ENCODE measurements at places on chromosomes 12 and 14.
A peak's percentile ranks its signal among the peaks of the same experiment; 100 is the strongest.

DNA sequence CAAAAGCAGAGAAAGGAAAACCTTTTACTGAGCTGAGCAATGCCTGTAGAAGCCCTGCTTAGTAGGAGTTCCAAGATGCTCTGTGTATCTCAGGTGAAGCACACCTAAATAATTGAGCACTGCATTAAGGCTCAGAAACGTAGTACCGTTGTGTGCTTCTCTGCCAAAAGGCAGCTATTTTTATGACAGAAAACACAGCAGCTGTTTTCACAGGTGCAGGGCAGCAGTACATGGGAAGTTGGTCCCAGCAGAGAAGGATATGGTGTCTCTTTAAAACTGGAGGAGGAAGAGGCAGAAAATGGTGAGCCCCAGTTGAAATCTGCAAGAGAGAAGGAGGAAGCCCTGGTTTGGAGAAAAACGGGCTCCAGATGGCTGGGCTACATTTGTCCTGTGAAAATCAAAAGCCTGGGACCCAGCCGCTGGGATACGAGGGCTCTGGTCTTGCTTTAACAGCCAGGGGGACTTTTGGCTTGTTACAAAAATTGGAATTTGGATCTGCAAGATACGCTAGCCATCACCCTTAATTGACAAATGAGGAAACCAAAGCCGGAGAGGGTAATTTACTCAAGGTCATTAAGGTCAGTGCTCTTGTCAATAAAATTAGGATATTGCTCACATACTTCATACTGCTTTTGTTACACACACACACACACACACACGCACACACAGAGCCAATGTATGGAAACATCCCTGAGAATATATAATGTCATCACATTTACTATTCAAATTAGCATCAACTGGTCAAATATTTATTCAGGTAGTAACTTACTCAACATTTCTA is 27.3 kb downstream of the SPRING1 start:
- peak; percentile 78 for DNase-seq

DNA sequence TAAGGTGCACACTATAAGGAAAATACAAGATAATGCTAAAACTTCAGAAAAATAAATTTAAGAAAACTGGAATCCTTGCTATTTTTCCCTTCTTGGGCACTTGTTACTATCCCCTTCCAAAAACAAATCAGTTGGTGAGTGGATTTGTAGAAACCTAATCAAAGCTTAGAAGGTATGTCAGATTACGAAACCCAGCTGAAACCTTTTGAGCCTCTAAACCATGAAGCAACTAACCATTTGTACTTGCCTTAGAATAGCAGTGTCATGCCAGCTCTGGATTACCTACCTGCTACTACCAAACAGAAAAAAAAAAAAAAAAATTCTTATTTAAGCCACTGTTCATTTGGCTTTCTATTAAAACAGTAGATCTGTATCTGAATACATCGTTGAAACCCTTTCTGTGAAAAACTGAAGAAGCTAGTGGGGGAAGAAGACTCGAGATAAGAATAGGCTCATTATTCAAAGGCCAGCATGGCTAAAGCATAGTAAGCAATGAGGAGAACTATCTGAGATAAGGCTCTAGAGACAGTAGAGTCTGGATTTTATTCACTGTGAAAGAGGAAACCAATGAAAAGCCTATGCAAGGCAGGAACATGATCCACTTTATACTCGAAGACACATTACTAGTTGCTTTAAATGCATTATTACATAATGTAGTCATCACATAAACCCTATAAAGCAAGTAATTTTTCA is 30.2 kb downstream of the OSBPL8 start:
- no peak for DNase-seq

- no peak for DNase-seq
Measured at GRCh38 chr12:59401862-59402261, 194.0 kb upstream of the SLC16A7 start.

GRCh38 chr12:31231611-31232360 is 94.2 kb downstream of the SINHCAF start:
- DNase-seq = no peak

GRCh38 chr12:39327965-39328364 is 115.0 kb downstream of the KIF21A start:
- no peak for DNase-seq

DNA sequence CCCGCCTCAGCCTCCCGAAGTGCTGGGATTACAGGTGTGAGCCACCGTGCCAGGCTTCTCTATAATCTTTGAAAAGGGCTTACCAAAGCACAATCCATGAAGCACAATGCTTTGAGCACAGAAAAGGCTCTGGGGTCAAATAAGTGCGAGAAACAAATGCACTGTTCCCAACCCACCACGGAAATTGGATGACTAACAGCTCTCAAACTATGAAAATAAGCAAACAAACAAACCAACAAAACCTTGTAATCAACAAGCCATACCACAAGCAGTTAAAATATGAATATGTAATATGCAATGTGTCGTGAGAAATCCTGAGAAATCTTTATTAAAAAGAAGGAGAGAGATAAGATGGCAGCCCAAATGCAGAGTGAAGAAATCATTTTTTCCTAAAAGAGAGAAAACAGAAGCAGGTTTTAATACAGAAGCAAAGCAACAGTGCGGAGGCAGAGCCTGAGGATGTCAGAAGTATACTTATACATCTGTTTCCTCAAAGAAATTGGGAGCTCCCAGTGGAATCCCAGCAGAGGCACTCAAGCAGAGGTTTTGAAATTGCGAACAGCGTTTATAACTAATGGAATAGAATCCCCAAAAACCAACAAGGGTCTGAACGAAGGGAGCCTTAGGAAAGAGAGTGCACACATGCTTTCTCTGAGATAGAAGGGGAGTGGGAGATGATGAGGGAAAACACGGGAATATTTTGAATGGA is 17.1 kb downstream of the SMCO2 start:
- no peak for DNase-seq

DNA sequence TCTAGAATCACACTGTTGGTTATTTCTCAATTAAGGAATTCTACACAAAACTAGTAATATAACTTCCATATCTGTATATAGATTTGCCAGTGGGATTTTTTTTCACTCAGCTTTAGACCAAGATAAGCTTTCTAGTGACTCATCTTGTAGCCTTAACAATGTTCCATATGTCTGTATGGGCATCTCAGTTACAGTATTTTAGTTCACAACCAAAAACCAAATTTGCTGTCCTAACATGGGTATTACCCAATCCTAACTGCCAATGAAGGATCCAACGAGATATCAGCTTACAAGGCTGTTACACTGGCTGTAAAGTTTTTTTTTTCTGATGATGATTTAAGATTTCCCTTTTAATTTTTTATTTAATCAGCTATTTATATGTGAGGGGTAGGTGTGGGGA is 31.5 kb upstream of the KRR1 start:
- no peak for DNase-seq

GRCh38 chr12:54975875-54976274 is 8.7 kb downstream of the TESPA1 start:
- no peak for DNase-seq

DNA sequence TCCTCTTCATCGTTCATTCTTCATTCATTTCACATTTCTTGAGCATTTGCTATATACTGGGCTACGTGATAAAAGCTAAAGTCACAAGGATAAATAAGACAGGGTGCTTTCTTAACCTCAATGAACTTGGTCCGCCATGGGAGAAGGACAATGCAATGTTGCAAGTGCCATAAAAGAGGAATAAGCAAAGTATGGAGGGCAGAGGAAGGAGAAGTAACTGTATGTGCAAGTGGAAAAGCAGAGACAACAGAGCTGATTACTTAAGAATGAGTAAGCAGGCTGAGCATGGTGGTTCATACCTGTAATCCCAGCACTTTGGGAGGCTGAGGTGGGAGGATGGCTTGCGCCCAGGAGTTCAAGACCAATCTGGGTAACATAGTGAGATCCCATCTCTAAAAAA is 14.4 kb downstream of the AREL1 start:
- no peak for DNase-seq

DNA sequence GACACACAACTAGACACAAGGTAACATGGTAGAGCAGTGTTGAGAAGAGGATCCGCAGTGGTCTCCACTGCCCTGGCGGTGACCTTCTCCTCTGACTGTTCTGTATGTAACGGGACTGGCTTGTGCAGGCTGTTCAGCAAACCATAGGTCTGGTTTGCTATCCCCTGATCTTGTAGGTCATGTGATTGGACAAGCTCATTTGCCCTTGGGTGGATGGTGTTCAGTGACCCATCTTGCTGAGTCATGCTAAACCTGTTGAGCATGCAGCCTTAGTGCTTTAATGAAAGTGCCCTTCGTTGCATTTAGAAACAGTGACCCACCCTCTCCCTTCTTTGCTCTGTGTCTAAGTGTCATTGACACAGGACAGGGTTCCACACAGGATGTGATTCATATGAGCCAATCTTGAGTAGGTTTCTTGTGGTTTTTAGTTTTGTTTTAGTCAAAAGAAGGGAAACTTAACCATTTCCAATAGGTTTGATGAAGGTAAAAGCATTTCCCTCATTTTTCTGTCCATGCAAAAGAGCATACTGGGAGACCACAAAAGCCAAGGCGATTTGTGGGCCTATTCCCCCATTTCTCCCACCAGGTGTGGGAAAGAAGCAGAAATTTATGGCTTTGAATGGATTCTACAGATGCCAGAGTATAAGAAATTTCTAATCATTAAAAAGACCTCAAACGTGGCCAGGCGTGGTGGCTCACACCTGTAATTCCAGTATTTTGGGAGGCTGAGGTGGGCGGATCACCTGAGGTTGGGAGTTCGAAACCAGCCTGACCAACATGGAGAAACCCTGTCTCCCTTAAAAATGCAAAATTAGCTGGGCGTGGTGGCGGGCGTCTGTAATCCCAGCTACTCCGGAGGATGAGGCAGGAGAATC is 32.6 kb upstream of the HIF1A start:
- DNase-seq = peak; percentile 19

GRCh38 chr14:61416591-61416990 is 95.2 kb downstream of the PRKCH start:
- DNase-seq = no peak

GRCh38 chr14:59123975-59124374 is 64.5 kb upstream of the DAAM1 start:
- DNase-seq = no peak

DNA sequence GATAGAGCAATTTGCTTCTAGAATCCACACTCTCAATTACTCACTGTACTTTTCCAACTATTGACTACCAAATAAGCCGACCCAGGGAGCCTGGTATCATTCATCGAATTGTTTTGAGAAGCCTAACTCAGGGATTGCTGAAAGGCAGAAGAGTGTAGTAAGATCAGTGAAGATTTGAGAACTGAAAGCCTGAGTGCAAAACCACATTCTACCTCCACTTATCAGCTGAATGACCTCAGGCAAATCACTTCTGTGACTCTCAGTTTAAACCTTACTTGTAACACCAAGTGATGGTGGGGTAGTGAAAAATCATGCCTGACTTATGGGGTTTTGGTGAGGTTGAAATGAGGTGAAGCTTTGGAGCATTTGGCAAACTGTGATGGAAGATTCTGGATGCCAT is 126.1 kb upstream of the MAX start:
- DNase-seq = peak; percentile 55

DNA sequence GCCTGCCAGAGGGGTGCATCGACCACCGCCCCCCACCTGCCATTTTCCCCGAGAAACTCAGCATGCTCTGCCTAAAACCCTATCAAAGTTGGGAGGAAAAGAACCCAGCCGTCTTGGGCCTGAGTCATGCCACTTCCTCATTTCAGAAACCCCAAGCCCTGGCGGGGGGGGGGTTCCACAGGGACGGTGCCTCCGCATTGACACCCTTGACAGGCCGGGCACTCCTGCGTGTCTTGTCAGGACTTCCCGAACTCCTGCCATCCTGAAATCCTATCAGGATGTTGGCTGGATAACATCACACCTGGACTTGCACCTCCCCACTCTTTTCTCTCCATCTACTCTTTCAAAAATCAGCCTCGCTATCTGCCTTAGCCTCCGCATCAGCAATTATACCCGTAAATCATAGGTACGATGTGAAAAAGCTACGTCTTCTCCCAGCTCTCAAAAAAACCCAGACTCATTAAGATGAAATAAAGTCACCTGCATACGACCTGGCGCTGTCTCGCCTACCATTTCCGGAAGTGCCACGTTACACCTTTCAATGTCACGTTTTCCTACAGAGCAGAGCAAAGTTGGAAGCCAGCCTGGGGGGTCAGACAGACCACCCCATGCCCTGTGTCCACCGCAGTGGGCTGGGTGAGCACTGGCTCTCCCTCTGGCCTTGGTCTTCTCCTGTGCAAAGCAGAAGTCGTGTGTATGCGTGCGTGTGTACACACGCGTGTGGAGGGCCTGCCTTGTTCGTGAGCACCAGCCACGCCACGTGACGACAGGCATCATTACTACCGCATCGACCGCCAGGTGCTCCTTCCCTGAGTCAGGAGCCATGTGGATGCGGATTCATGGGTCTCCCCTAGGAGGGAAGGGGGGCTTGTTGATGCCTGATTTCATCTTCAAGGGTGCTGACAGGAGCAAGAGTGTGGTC is 96.7 kb downstream of the RFLNA start:
- peak; percentile 54 for DNase-seq

DNA sequence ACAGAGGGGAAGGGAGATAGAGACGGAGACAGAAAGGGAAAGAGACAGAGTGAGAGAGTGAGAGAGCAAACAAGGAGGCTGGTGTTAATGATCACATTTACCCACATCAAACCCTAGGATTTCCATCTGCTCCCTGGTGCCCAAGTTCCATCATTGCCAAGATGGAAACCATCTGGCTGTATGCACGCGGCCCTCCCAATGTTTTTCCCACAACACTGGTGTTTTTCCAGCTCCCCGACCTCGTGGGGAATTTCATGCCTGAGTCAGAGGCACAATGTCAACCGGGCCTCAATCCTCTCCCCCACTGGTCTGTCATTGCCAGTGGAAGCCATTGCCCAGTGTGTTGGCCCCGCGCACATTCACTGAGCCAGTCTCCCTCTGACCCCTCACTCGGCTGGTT is 19.9 kb upstream of the BDKRB2 start:
- no peak for DNase-seq

DNA sequence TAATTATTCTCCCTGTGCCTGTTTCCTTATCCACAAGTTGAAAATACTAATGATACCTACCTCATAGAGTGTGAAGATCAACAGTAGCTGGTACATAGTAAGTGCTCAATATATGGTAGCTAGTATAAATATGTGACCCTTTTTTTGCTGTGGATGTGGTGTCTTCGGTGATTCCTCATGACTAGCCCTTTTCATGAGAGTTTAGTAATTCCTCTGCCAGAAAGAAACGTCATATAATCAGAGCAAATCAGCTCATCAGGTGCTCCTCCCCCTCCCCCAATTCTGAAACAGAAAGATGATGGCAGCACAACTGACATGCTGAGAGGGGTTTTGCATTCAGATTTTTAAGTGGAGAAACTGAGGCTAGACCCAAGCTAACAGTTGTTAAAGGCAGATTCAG is 210.8 kb downstream of the SLC41A2 start:
- DNase-seq = no peak

All from RPMI8226 (cell line).